K562 (cell line): ENCODE measurements at places on chromosomes 3 and 15. TPM values are rescaled to one million over a fixed set of nuclear protein-coding genes. Genes with fewer than 3 reads are reported as not detected.

The CHL1 gene
- total RNA-seq, result 0.02 TPM in 1 of 2 replicates, not detected in the other

The STRIT1 gene
- not detected in 2 replicates for total RNA-seq

The RTP3 gene
- not detected in 2 replicates for total RNA-seq

The SNX1 gene
- total RNA-seq, result 94.0 and 105 TPM in 2 replicates

DNA sequence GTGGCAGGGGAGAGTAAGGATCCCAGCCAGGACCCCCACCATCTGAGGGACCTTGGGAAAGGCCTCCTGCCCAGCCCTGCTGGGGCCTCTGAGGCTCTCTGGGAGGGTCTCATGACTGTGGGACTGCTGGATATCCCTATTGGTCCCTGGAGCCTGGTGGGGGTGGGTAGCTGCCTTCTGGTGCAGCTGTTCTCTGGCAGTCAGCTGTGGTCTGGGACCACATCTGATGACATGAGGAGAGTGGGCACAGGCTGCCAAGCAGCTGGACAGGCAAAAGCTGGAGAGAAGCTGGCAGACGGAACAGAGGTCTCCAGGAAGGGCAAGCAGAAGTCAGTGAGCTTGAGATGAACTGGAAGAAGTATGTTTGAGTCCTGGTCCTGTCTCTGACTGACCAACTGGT, 22.4 kb downstream of the PLEKHO2 start:
- no peak for DNase-seq

GRCh38 chr15:72833561-72833960, 50.0 kb upstream of the ADPGK start:
- no peak for DNase-seq

GRCh38 chr3:161354554-161354953, 16.8 kb downstream of the SPTSSB start:
- no peak for DNase-seq

GRCh38 chr3:45167011-45167911, 21.1 kb upstream of the CDCP1 start:
- DNase-seq, result peak; percentile 88

GRCh38 chr3:176987901-176988650, 209.2 kb downstream of the TBL1XR1 start:
- no peak for DNase-seq

- no peak for DNase-seq
These were observed 45.0 kb upstream of the PRICKLE2 start for GRCh38 chr3:64270142-64270865.

DNA sequence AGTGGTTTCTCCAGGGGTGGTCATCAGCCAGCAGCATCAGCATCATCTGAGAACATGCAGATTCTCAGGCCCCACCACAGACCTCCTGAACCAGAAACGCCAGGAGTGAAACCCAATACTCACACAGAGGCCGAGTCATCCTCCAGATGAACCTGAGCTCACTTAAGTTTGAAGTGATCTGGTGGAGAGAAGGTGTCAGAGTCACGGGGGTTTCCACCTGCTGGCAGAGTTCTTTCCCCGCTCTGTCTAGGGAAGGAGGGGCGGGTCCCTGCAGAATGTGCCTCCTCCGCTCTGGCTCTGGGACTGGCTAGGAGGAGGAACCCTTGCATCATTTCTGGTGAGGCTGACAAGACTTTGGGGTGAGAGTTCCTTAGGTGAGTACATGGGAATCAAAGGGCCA, 13.3 kb upstream of the KIF23 start:
- no peak for DNase-seq

DNA sequence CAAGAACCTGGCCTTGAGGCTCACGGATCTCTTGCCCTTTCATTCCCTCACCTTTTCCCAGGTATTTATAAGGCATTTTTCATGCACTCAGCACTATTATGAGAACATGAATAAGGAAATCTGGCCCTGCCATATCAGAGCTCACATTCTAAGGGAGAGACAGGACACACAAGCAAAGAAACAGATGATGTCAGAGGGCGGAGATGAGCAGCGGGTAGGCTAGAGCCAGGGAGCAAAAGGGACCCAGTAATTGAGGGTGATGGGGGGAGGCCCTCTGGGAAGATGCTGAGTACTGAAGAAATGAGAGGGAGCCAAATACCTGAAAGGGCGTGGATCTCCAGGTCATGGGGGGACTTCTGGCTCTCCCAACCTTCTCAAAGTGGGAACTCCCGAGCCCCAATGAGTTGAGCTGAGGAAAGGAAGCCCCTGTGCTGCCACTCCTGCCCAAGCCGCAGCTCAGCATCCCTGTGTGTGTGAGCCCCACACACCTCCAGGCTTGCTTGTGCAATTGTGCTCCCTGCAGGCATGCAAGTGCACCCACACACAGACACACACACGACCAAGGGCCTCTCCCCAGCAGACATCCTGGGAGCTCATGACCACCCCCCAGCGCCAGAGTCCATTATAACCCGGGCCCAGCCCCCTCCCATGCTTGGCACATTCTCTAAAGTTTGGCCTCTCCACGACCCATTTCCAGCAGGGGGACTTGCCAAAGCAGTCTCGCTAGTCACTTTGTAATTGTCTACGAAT, 81.4 kb upstream of the PXYLP1 start:
- peak; percentile 5 for DNase-seq

GRCh38 chr15:73915082-73915481, 11.2 kb upstream of the LOXL1 start:
- no peak for DNase-seq

DNA sequence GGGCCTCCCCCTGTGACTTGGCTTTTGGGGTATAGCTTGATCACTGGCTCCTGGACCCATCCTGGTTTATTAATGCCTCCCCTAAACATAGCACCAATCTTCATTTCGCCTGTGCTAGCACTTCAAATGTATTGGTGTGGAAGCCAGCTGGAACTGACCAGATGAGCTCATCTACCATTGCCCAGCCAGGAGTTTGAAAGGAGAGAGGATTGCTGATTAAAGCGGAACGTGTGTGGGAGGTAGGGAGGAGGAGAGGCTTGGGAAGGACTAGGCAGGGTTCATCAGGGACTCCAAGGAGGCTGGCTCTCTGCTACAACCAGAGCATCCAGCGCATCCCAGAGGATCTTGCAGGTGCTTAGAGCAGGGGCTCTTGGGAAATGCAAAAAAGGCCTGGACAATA, 34.4 kb upstream of the TLE3 start:
- DNase-seq, result no peak

- no peak for DNase-seq
These were observed 311.4 kb downstream of the UNC13C start for GRCh38 chr15:54289590-54290136.

DNA sequence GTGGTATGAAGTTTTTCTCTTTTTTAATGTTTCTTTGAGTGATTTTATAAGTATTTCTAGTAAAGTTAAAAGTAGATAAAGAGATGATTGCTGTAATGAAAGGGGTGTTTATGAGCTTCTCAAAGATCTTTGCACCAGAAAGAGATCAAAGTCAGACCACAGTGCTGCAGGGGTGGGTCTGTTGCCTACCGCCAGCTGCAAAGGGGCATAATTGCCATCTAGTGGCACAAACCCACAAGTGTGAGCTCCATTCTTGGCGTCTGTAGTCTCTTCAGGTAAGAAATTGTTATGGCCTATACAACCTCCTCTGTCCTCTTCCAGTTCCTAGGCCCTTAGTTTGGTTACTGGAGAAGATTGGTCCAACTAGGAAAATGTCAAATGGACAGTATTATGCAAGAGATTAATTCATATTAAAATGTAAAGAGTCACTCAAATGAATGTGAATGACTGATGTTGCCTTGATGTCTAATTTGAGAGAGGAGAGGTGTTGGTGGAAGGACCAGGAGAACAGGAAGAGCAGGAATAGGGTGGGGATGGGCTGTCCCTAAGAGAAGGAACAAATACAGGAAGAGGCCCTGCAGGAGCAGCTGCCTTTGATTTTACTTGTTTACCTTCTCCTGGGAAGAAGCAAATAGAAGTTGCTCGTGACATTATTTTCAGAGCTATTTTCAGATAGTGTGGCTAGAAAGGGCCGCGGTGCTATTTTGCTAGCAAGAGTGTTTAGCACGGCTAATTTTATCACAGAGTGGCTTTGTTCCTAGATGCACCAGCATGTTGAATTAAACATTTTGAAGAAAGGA, 53.0 kb upstream of the GSK3B start:
- no peak for DNase-seq

GRCh38 chr3:28252001-28252431, 10.6 kb downstream of the CMC1 start:
- no peak for DNase-seq
